GM23248 (cell line): ENCODE measurements at places on chromosomes 3 and 15. TPM values are rescaled to one million over a fixed set of nuclear protein-coding genes. Genes with fewer than 3 reads are reported as not detected.

- H3K36me3 ChIP-seq: no peaks in the 10 kb centered on the region
- no peak overlapping the region for H3K27ac ChIP-seq
- no peaks in the 10 kb centered on the region for H3K27me3 ChIP-seq
- DNase-seq: peak; percentile 48
- peaks cover 18% of the 10 kb centered on the region for H3K4me1 ChIP-seq
Measured at GRCh38 chr3:61563313-61564271, 2.2 kb downstream of the PTPRG start.

GRCh38 chr3:155347901-155348300, 54.4 kb upstream of the STRIT1 start:
- H3K4me3 ChIP-seq: no peak overlapping the region
- no peak for DNase-seq
- H3K27me3 ChIP-seq: no peaks in the 10 kb centered on the region
- H3K36me3 ChIP-seq: no peaks in the 10 kb centered on the region
- no peaks in the 10 kb centered on the region for H3K4me1 ChIP-seq

- no peak overlapping the region for H3K4me3 ChIP-seq
- DNase-seq: no peak
- H3K4me1 ChIP-seq: peaks cover 7% of the 10 kb centered on the region; the same call in 1 of the 2 replicates
- H3K27ac ChIP-seq: no peak overlapping the region
- no peaks in the 10 kb centered on the region for H3K36me3 ChIP-seq
Measured at GRCh38 chr3:162704238-162704637, 1207.6 kb downstream of the OTOL1 start.

- no peak overlapping the region for H3K4me3 ChIP-seq
- peaks cover 57% of the 10 kb centered on the region for H3K4me1 ChIP-seq
- no peak for DNase-seq
- peak overlapping the region; percentile 58 for H3K27ac ChIP-seq
Measured at GRCh38 chr15:58474741-58475323, 43.0 kb downstream of the LIPC start.

- H3K4me1 ChIP-seq: peaks cover 19% of the 10 kb centered on the region
- peak; percentile 91 for DNase-seq
- peak overlapping the region; percentile 39; the same call in 1 of the 2 replicates for H3K27ac ChIP-seq
- peak overlapping the region; percentile 13; the same call in 1 of the 2 replicates for H3K4me3 ChIP-seq
- H3K27me3 ChIP-seq: no peaks in the 10 kb centered on the region
Measured at GRCh38 chr3:115518100-115518852, 105.0 kb upstream of the GAP43 start.

DNA sequence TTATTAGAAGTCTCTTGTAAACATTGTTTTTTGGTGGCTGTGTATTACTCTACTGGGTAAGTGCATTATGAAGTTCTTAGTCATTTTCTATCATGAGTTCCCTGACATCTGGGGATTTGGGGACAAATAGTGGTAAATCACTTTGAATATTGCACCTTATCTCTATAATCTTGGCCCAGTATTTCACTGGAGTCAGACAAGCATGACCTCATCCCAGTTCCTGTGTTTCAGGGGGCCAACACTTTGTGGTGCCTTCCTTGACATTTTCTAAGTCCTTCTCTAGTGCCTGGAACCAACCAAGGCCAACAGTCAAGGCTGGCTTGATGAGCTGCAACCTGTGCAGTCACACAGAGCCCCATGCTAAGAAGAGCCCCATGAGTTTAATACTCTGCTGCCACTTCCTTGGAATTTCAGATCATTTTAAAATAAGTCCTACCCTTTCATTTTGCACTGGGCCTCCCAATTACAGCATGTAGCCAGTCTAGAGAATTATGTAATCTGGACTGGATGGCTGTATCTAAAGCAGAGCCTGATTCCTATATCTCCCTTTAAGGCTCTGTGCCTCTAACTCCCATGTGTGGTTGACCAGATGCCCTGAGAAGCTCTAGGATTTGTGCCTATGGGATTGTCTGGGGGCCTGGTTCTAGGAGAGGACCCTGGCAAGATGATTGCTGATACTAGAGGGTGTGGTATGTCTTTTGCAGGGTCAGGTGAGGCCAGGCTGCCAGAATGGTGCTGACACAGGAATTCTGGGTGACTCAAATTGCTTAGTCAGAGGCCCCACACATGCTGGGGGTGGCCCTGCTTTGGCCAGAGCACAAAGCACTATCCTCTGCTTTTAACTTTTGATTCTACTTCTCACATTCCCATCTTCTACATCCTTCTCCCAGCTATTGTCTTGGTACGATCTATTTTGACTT, 319.6 kb upstream of the TBC1D5 start:
- no peaks in the 10 kb centered on the region for H3K36me3 ChIP-seq
- H3K27ac ChIP-seq: peak overlapping the region; percentile 96
- peak overlapping the region; percentile 39 for H3K4me3 ChIP-seq
- DNase-seq: peak; percentile 90
- H3K27me3 ChIP-seq: no peaks in the 10 kb centered on the region
- H3K4me1 ChIP-seq: peaks cover 40% of the 10 kb centered on the region

DNA sequence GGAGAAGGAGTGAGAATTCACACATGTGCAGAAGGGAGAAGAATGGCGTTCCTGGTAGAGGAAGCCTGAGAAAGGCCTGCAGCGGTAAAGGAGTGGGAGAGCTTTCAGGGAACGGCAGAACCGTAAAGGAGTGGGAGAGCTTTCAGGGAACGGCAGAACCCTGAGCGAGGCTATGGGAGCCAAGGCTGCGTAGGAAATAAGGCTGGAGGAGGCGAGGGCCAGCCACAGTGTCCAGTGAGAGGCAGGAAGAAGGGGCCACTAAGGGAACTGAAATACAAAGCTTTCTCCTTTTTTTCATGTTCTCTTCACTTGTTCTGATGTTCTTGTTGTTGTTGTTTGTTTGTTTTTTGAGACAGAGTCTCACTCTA, 41.6 kb downstream of the GOLGA6L10 start:
- 0 out of 2 replicates have a peak, but pooled peaks cover 5% of the 10 kb centered on the region for H3K4me1 ChIP-seq
- H3K27ac ChIP-seq: no peak overlapping the region
- no peak overlapping the region for H3K4me3 ChIP-seq
- H3K36me3 ChIP-seq: no peaks in the 10 kb centered on the region
- no peak for DNase-seq

GRCh38 chr3:106827515-106828213, 549.6 kb upstream of the CCDC54 start:
- H3K4me3 ChIP-seq: no peak overlapping the region
- H3K27me3 ChIP-seq: no peaks in the 10 kb centered on the region
- peak; percentile 33 for DNase-seq
- H3K4me1 ChIP-seq: peaks cover 42% of the 10 kb centered on the region
- H3K36me3 ChIP-seq: no peaks in the 10 kb centered on the region

The DUOX1 gene
- total RNA-seq: 0.32 and 0.89 TPM in 2 replicates

The CASR gene
- not detected in 2 replicates for total RNA-seq

The SLC6A1 gene
- not detected in 2 replicates for total RNA-seq

The CYP8B1 gene
- not detected in 2 replicates for total RNA-seq

The CFAP92 gene
- total RNA-seq: not detected in 2 replicates
